ENCODE measurements at places on chromosomes 7 and 10. TPM values are rescaled to one million over a fixed set of nuclear protein-coding genes. Genes with fewer than 3 reads are reported as not detected.

- no peak overlapping the region for H3K4me3 ChIP-seq
- H3K36me3 ChIP-seq = no peaks in the 10 kb centered on the region
- peaks cover 1% of the 10 kb centered on the region for H3K27me3 ChIP-seq
- no peak for DNase-seq
- H3K4me1 ChIP-seq = no peaks in the 10 kb centered on the region
Measured at GRCh38 chr7:106332201-106332600, 47.4 kb upstream of the NAMPT start.

DNA sequence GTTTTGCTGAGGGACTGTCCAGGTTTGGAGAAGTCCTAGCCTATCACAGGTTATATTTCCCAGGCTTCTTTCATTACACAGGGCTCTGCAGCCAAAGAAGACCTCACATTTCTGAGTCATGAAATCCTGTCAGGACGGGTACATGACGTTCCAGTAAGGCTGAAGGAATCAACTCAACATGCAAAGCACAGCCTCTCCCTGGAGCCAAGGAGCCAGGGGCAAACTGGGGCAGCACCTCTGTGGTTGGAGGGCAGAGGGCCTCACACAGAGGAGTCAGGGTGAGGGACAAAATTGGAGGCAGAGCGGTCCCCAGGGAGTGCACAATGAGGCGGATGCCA, 116.3 kb upstream of the GDF10 start:
- H3K4me3 ChIP-seq = no peak overlapping the region
- no peaks in the 10 kb centered on the region for H3K36me3 ChIP-seq
- H3K4me1 ChIP-seq = peaks cover 2% of the 10 kb centered on the region
- DNase-seq = no peak

The CPN1 gene
- not detected for total RNA-seq

The ATG9B gene
- total RNA-seq = 0.85 TPM

GRCh38 chr7:2934984-2935740, 91.1 kb upstream of the GNA12 start:
- H3K27ac ChIP-seq = no peak overlapping the region
- H3K27me3 ChIP-seq = peaks cover 5% of the 10 kb centered on the region
- DNase-seq = no peak
- no peaks in the 10 kb centered on the region for H3K4me1 ChIP-seq
- H3K36me3 ChIP-seq = peaks cover 5% of the 10 kb centered on the region

The ADAM22 gene
- 14.6 TPM for total RNA-seq

The FGFBP3 gene
- 3.1 TPM for total RNA-seq

DNA sequence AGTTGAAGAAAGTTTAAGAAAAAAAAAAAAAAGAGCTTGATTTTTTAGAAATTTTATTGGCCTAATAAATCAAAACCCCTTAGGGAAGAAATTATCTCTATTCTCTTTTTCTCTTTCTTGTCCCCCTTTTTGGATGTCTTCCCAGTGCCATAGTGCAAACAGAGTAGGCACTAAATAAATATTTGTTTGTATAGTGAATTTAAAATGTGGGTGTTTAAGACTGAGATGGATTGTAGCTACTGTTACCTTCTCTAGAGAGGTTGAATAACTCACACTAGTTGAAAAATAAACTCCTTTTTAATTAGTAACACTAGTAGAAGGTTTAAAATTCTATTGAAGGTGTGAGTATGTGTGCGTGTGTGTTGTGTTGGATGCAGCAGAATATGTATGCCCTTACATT, 783.8 kb downstream of the NXPH1 start:
- no peak overlapping the region for H3K4me3 ChIP-seq
- H3K4me1 ChIP-seq = no peaks in the 10 kb centered on the region
- no peaks in the 10 kb centered on the region for H3K36me3 ChIP-seq
- H3K27ac ChIP-seq = no peak overlapping the region
- no peak for DNase-seq

DNA sequence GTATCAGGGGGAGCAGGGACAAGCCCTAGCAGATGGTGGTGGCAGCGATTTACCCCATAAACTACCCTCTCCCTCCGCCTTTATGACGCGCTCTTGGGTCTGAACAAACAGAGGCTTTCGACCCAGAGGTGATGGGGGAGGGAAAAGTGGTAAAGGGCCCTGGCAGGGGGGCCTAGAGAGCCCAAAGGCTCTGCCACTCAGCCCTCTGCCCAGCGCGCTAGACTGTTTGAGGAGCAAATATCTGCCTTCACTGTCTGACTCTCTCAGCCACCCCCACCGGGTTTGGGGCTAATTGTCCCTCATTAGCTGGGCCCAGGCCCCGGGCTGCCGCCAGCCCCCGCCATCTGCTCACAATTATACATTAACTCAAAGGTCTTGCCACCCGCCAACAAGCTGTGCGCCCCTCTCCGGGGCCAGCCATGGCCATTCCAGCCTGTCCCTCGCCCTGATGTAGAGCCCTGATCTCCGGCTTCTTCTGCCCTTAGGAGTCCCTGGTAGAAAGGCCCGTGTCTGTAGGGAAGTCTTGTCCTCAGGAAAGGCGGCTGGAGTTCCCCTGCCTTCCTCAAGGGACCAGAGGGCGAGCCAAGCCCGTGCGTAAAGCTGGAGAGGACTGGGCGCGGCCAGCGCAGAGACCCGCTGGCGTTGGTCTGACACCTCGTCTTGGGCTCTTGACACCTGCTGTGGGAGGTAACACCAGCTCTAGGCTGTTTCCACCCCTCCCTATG, 1.9 kb upstream of the PAX4 start:
- no peaks in the 10 kb centered on the region for H3K36me3 ChIP-seq
- H3K4me1 ChIP-seq = peaks cover 13% of the 10 kb centered on the region
- H3K27ac ChIP-seq = no peak overlapping the region
- peaks cover 9% of the 10 kb centered on the region for H3K27me3 ChIP-seq
- DNase-seq = peak; percentile 39

GRCh38 chr10:68175949-68176348, 56.0 kb downstream of the ATOH7 start:
- H3K27me3 ChIP-seq = no peaks in the 10 kb centered on the region
- no peaks in the 10 kb centered on the region for H3K4me1 ChIP-seq
- DNase-seq = no peak

DNA sequence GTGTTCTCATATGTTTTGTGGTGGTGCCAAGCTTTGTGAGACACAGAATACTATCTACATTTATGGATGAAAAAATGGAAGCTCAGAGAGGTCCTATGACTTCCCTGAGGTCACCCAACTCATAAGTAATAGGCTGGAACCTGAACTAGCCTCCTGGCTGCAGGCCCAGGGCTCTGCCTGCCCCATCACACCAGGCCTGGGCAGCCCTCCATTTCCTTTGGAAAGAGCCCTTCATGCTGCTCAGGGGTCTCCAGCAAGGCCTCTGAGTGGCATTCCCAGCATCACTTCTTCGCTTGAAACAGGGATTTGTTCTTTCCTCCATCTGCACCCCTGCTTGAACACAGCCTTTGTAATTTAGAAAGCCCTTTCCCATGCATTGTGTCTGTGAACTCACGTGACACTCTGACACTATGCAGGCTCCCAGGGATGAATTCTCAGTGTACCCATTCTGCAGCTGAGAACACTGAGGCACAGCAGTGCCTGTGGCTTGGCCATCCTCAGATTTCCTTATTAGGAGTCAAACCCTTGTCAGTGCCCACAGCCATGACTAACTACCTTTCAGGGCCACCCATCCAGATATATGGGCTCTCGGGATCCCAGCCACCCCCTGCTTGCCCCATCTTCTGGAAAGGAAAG, 127.8 kb upstream of the PPIF start:
- DNase-seq = no peak
- H3K4me3 ChIP-seq = no peak overlapping the region
- H3K27me3 ChIP-seq = peaks cover 29% of the 10 kb centered on the region
- H3K27ac ChIP-seq = no peak overlapping the region
- peaks cover 34% of the 10 kb centered on the region for H3K36me3 ChIP-seq
- peaks cover 40% of the 10 kb centered on the region for H3K4me1 ChIP-seq
